ENCODE measurements at places on chromosomes 6 and 20.

DNA sequence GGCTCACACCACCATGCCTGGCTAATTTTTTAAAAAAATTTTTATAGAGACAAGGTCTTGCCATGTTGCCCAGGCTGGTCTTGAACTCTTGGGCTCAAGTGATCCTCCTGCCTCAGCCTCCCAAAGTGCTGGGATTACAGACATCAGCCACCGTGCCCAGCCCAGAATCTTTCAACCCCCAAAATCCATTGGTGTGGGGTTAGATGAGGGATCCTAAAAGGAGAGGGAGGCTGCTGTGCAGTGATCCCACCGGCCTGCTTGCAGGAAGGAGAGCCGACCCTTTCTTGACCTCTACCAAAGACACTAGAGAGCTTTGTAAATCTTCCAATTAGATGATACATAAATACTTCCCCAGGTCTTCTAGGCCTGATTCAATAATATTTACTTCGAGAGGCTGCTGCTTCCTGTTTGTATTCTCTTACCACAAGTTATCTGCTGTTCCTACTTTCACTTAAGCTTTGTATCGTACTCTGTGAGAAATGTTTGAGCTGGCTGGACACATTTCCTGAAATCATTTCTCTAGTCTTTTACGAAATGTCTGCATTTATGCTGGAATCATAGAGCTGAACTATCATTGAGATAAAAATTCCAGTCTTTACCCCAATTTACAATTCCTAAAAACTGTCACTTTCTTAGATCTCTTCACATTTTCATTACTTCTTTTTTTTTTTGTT, 49.3 kb upstream of the IER3 start:
- DNase-seq = no peak

GRCh38 chr6:19408331-19408730, 428.8 kb upstream of the ID4 start:
- no peak for DNase-seq

DNA sequence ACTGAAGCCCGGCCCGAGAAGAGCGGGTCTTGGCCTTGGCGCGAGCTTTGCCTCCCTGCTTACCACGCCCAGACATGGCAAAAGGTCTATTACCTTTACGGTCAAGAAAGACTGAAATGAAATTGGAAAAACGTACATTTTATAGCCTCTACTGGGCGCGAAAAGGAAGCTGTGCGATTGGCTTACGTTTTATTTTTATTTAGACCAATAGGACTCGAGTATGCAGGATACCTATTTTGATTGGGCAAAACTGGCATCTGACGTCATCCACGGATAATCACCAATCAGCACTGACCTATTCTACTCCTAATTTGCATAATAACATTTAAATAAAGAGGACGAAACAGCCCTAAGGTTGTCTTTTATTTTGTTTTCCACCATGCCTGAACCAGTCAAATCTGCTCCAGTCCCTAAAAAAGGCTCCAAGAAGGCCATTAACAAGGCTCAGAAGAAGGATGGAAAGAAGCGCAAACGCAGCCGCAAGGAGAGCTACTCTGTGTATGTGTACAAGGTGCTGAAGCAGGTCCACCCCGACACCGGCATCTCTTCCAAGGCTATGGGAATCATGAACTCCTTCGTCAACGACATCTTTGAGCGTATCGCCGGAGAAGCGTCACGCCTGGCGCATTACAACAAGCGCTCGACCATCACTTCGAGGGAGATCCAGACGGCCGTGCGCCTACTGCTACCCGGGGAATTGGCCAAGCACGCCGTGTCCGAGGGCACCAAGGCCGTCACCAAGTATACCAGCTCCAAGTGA, 97.4 kb downstream of the OR2B2 start:
- no peak for DNase-seq

GRCh38 chr20:50221501-50222308, 31.1 kb downstream of the CEBPB start:
- no peak for DNase-seq

- no peak for DNase-seq
Measured at GRCh38 chr6:137973201-137973600, 106.1 kb downstream of the TNFAIP3 start.

DNA sequence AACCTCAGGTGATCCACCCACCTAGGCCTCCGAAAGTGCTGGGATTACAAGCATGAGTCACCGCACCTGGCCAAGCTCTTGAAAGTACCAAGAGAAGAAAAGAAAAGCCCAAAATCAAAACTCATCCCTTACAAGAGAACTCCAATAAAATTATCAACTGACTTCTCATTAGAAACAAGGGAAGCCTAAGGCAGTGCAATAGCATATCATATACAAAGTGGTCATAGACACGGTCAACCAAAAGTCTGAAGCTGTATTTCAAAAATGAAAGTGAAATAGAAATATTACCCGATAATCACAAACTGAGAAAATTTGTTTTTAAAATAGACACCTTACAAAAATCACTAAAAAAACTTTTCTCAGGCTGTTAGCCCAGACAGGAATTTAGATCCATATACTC, 1321.1 kb upstream of the GJE1 start:
- no peak for DNase-seq

- no peak for DNase-seq
Measured at GRCh38 chr6:139713900-139714506, 339.6 kb upstream of the CITED2 start.

DNA sequence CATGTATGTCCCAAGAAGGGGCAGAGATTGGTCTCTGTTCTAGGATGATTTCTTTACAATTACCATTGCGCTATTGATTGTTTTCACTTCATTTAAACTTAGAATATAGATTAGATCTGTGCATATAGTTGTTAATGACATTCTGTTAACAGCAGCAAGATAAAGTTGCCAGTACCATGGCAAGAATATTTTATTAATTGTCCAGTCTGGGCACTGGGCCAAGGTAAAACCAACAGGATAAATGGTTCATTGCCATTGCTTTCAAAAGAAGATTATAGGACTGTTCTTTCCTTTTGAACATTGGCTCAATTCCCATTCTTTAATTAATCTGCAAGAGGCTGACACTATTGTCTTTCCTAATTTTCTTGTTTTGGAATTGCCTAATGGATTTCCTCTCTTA, 592.4 kb downstream of the RFPL4B start:
- no peak for DNase-seq

DNA sequence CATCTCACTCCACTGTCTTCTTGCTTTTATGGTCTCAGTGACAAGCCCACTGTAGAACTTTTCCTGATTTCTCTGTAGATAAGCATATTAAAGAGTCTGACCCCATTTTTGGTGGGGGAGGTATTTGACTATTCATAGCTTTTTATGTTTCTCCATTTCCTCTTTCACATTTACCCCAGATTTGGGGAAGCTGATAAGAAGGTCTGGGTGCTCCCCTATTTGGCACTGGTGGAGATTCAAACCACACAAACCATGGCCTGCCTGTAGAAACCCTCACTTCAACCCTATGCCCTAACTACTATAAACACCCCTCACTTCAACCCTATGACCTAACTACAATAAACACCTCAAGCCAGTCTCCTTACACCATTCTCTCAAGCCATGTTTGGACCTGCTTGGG, 196.2 kb upstream of the SYNDIG1 start:
- DNase-seq = no peak

- no peak for DNase-seq
Measured at GRCh38 chr6:121627761-121628160, 192.3 kb downstream of the GJA1 start.

DNA sequence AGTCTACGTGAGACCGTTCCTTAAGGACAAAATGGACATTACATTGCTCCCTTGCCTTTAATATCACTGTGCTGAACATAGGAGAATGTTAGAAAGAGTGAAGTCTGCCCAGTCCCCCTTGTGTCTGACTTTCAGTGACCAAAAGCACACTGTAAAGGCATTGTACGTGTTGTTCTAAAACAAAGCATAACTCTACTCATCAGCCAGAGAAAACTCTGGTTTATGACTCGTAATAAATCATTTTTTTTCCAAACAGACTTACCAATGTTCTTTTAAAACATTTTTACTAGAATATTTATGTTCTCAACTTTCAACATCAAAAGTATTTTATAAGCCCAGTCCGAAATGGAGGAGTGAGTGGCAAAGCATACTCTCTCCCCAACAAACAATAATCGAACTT, 262.5 kb downstream of the GJA1 start:
- no peak for DNase-seq

DNA sequence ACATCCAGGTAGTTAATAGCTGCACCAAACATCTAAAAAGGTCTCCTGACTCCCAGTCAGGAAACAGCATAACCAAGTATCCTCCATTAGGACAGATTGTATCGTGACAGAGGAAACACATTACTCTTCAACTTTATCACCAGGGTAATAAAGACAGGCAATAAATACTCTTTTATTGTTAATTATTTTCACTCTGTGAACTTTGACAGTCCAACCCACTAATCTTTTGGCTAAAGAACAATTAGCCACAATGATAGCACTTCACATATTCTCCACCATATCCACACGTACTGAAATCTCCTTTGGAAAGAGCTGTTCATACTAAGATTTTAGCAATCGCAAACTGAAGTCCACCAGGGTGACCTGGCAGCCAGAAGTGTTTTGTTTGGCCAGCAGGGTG, 46.4 kb downstream of the ARHGAP18 start:
- no peak for DNase-seq

- no peak for DNase-seq
Measured at GRCh38 chr6:9543649-9544048, 871.2 kb downstream of the TFAP2A start.

- DNase-seq = no peak
Measured at GRCh38 chr6:37260040-37260439, 2.1 kb upstream of the TMEM217 start.

DNA sequence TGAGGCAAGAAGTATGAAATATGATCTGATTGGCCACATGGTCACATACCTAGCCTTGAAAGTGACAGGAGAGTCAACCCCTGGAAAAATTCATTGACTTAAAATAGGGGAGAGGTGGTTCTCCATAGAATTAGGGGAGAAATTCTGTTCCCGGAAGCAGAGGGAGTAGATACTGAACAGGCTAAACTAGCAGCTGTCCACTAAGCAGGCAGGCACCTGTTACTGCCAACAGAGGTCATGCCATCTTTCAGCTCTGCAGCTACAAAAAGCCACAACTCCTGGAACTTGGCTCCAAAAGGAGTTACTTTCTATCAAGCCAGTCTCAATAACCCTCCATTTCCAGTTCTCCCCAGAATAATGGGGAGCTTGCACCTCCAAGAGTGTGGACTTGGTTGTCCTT, 352.5 kb downstream of the MAFB start:
- DNase-seq = no peak

DNA sequence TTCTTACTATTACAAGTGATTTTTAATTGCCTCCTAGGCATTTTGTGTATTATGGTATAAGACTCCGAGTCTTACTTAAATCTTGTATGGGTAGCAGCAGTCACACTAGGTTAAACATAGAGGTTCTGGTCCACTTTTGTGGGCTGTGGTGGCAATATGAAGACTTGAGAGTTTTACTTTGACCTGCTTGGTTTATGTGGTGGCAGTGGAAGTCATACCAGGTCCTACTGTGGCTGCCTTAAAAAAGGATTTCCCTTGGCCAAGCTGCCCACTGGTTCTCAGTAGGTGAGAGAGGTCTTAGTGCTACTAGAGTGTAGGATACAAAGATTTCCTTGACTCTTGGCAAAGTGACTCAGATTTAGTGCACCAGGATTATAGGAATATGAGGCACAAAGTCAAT, 44.2 kb upstream of the NKAIN2 start:
- no peak for DNase-seq

GRCh38 chr6:154247119-154247861, 109.3 kb downstream of the IPCEF1 start:
- no peak for DNase-seq

DNA sequence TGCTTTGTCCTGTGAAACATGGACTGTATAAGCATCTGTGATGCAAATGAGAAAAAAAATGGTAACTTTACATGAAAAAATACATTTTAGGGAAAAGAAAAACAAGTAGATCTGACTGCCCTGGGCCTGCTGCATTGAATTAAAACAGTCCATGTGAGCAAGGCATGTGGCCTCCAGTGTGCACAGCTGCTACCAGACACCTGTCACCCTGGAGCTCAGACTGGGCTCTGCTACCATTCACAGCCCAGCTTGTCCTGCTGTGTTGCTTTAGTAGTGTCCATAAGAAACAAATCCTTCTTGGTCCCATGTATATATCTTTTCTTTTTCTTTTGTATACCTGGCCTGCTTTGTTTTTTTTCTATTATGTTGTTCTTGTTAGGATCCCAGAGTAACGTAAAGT, 315.9 kb downstream of the NKAIN2 start:
- DNase-seq = peak; percentile 34

- no peak for DNase-seq
Measured at GRCh38 chr6:144955392-144955791, 670.3 kb downstream of the UTRN start.

GRCh38 chr6:128379577-128379976, 140.8 kb downstream of the PTPRK start:
- no peak for DNase-seq

DNA sequence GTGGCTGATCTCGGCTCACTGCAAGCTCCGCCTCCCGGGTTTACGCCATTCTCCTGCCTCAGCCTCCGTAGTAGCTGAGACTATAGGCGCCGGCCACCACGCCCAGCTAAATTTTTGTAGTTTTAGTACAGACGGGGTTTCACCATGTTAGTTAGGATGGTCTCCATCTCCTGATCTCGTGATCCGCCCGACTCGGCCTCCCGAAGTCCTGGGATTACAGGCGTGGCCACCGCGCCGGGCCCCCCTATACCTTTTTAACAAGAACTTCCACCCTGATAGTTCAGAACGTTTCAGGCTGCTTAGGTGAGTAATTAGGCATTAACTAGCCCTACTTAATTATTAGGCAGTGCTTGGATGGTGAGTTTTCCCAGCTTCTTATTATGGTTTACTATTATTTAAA, 552.5 kb downstream of the BCKDHB start:
- no peak for DNase-seq

DNA sequence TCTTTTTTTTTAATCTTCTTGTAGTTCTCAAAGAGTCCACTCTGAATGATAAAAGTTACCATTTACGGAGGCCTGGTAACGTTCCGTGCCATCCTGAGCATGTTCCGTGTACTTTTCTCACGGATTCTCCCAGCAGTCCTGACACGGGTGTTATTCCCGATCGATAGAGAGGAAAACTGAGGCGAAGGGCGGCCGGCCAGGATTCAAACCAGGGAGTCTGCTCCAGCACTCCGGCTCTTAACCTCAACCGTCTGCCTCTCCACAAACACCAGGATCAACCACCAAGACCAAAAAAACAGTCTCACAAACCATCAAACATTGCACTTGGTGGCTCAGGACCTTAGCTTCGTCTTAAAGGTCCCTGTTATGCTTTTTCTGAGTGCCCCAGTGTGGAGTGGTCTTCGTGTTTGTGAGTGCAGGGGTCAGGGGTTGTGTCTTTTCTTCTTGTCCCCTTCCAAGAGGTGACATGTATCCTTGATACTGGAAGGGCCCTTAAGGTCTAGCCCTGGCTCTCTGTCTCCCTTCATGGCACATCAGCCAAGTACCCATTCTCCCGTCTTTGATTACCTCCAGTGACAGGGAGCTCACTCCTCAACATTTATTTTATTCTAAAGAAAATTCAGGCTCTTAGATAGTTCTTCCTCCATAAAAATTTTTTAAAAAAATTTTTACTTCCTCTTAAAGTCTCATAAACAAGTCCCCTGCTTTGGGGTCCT, 35.1 kb downstream of the SRC start:
- no peak for DNase-seq
